CD8-positive, alpha-beta memory T cell (primary cell): ENCODE measurements at places on chromosomes 11 and 22.

DNA sequence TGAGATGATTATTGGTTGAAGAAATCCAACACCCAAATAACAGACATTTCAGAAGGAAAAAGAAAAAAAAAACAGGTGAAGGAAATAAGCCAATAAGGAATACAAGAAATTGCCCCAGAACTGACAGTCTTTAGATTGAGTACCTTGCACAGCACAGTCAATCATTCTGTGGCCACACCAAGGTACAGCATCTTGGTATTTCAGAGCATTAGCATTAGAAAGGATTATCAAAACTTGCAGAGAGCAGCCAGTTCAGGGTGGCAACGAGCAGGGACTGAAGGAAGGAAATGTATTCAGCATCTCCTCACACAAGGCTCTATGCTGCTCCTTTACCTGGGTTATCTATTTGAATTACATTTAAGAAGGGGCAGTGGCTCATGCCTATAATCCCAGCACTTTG is 2.1 kb downstream of the ADA2 start:
- no peak for DNase-seq

DNA sequence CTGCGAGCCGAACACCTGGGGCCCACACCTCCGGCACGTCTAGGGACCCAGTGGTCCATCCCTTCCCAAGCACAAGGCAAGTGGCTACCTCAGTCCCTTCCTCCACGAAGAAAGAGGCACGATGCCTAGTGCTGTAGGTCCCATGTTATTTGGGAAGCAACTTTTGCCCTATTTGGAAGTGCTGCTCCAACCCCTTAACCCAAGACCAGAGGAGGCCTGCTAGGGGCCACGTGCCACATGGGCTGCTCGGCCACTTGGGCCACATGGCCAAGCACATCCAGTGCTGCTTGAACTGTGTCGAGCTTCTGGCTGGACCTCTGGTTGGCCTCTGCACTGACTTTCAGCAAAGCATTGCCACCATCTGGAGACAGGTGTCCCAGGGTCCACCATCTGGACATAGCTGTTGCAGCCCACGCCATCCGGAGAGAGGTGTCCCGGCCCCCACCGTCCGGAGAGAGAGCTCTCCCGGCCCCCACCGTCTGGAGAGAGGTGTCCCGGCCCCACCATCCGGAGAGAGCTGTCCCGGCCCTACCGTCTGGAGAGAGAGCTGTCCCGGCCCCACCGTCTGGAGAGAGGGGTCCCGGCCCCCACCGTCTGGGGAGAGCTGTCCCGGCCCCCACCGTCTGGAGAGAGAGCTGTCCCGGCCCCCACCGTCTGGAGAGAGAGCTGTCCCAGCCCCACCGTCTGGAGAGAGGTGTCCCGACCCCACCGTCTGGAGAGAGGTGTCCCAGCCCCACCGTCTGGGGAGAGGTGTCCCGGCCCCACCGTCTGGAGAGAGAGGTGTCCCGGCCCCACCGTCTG is 6.5 kb upstream of the B4GALNT4 start:
- DNase-seq: peak; percentile 46

- DNase-seq: no peak
These were observed 112.3 kb upstream of the LMO1 start for GRCh38 chr11:8375932-8376331.

DNA sequence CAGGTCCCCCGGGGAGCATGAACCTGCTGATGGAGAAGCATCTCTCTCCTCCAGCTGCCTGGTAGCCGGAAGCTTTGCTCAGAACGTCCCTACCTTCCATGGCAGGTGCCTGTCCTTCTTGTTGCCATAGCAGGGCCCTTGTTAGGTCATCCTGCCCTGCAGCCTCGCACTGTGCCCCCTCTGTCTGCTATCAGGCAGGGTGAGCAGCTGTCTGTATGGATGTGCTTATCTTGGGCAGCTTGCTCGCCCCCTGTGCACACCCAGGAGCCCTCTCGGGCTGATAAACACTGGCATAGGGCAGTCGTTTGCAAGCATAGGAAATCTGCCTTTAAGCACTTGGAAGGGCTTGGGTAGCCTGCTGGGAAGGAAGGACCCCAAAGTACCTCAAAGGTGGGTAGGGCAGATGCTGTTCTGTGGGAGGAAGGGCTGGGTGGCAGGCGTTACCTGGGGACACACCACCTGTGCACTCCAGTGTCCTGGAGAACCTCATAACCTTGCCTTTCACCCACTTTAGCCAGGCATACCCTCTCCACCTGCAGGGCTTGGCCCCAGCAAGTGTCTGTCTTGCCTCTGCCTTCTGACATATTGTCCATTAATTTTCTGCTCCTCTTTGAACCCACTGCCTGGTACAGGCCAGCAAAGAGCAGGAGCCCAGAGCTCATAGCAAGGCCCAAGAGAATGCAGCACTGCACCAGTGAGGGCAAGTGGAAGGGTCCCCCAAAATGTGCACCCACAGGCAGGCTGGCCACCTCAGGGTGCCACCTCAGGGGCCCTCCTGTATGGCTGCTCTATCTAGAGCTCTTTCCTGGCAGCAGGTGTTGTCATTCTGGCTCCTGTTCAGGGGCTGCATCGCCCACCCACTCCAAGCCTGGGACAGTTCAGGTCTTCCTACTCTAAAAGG is 8.0 kb upstream of the COMT start:
- DNase-seq: no peak

DNA sequence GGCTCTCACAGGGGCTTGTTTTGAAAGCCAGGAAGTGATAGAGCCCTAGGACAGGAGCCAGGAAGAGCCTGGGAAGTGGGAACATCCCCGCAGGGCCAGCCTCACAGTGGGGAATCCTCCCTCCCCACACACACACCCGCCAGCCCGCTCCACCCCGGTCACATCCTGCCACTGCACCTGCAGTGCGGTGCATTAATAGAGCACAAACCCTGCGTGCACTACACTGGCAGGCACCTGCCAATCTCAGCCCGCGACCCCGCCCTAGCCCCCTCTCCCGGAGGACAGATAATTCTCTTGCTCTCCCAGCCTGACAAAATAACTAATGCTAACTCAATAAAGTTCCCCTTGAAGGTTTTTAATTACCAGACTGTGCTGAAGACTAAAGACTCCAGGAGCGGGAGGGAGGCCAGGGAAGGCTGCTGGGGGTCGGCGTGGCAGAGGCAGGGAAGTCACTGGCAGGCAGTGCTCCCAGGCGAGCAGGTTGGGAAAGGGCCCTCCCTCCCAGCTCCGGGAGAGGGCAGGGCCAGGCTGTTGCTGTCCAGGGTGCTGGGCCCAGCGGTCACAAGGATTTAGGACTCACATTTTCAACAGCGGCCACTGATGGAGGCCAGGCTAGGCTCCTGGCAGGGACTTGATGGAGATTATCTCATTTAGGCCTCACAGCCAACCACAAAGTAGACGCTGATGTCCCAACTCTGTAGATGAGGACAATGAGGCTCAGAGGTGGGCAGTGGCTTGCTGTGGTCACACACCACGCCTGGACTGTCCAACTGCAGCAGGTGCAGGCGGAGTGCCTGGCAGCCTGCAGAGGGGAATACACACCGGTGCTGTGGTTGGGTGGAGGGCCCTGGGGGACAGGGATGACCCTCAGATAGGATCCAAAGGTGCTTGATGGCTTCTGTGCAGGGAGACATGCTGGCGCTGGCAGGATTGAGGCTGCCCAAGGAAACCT is 23.9 kb upstream of the TCF20 start:
- peak; percentile 38 for DNase-seq

DNA sequence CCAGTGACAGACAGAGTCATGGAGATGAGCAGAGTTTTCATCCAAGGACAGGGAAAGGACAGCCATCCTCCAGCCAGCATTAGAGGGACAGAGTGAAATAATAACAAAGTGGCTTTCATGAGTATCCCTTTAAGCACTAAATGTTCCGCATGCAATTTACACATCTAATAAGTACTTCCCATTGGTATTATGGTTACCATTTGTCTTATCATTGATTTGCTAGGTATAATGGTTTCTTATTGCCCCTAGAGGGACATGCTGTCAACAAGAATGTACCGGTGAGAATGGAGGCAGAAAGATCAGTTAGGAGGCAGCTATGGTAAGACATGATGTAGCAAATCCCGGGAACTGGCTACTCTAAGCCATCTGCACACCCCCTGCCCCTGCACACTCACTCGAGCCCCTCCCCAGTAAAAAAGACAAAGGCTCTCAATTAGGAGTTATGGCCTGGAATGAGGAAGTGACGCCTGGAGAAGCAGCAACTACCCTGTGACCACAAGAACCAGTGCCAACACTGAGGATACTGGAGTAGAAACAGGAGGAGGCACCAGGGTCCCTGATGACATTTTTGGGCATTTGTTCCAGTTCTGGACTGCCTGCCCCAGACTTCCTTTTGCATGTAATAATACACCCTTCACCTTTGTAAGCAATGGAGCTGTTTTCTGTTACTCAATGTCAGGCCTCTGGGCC is 30.2 kb upstream of the HMGXB4 start:
- no peak for DNase-seq

- DNase-seq: peak; percentile 64
These were observed 27.3 kb downstream of the SLC1A2 start for GRCh38 chr11:35391922-35392688.

- peak; percentile 78 for DNase-seq
These were observed 4.7 kb downstream of the YPEL4 start for GRCh38 chr11:57644748-57645688.

- DNase-seq: no peak
These were observed 116.7 kb downstream of the SGSM3 start for GRCh38 chr22:40486962-40487602.

DNA sequence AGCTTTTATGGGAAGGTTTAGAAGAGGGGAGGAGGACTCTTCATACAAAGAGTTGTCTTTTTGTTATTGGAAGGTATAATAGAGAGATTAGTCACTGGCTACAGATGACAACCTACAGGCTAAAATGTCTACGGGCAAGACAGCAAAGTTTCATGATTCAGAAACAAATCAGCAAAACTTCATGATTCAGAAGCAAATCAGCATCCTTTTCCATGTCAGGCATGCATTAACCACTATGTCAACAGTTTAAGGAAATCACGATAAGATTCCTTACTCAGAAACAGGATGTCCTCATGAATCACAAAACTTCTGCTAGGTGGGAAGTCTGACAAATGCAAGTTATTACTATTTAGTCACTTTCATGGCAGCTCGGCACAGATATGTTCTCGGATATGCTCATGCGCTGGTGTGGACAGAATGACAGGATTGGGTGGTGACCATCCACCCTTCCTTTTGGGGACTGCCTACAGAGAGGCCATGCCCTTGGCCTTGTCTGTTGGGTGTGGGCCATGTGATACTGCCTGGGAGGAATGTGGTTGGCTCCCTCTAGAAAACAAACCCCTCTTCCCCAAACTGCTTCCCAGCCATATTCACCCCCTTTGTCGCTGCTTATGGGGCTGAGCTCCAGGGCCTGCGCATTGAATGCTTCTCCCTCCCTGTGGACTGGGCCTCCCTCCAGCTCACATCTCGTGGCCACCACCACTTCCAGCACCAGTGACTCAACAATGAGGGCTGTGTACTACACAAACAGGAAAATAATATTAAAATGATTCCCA is 10.1 kb downstream of the C11orf91 start:
- DNase-seq: no peak

DNA sequence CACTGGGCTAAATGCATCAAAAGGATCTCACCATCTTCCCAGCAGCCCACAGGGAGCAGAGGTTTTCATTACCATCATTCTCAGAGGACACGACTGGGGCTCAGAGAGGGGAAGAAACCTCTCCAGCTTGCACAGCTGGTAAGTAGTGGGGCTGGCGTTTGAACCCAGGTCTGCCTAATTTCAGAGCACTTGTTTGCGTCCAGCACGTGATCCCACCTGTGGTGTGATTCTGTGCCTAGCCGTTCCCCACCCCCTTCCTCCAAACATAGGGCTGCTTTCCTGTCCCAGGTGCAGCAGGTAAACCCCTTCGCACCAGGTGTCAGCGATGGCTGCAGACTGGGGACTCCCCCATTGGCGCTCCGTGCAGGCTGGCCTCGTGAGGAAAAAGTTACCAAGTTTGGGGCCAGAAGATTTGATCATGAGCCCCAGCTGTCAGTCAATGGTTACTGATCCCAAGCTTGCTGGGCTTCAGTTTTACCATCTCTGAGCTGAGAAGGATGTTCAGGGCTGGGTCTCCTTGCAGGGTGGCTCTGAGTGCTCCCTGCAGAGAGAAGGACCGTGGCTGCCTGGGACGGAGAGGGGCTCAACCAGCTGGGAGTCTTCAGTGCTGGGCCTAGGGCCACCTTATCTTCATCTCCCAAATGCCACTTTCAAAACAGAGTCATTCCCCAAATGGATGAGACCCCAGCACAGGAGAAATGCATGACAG is 445.6 kb downstream of the TBC1D22A start:
- no peak for DNase-seq

- no peak for DNase-seq
These were observed 4.2 kb downstream of the ZNF280A start for GRCh38 chr22:22515890-22516289.

DNA sequence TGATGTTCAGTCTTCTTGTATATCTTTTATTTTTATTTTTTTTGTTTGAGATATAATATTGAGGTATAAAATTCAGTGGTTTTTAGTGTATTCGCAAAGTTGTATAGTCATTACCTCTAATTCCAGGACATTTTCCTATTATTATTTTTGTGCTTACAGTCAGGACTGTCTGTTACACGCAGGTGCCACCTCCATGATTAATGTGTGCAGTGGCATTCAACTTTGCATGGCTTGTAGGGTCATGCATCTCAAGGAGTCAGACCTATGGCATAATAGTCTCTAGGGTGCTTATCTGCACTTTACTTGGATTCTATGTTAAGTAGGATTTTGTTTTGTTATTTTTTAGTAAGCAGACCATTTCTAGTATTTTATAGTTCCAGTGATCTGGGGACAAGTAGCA is 1.0 kb downstream of the CTR9 start:
- no peak for DNase-seq
